ENCODE measurements at places on chromosomes 6 and 20. TPM values are rescaled to one million over a fixed set of nuclear protein-coding genes. Genes with fewer than 3 reads are reported as not detected.

PPIL6 gene
- not detected for total RNA-seq

ARMH2 gene
- not detected for total RNA-seq

PLA2G7 gene
- total RNA-seq = not detected

C2 gene
- total RNA-seq = not detected

RBPJL gene
- total RNA-seq = not detected

GLP1R gene
- not detected for total RNA-seq

OR2J3 gene
- total RNA-seq = not detected

PNISR gene
- 288 TPM for total RNA-seq

CALHM4 gene
- total RNA-seq = not detected

PAK5 gene
- total RNA-seq = not detected

- no peak for DNase-seq
Observed at GRCh38 chr20:1616858-1617434, 2.9 kb downstream of the SIRPB1 start.

DNA sequence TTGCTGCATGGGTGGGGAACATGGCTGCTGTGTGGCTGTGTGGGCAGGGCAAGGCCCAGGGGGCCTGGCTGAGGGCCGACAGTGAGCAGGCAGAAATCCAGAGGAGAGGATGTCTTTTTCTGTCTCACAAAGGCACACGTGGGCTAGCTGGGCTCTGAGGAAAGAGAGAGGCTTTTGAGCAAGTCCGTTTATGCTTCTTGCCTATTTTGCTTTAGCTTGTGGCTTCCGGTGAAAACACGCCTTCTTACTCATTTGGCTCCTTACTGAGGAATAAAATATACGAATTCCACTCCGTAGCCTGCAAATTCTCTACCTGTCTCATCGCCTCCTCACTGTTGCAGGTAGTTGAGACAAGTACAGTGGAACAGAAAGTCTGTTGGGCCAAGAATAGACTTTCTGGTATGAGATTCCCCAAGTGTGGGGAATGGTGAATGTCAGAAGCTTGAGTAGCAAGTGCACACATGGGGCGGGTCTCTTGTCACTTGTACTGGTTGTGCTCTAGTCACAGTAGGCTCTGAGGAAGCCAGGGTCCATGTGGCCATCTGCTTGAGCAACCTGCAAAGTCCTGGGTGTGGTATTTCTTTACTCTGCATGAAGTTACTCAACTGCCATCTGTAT, 28.4 kb downstream of the WRNIP1 start:
- DNase-seq = no peak

GRCh38 chr6:155883334-155883731, 427.7 kb upstream of the NOX3 start:
- DNase-seq = no peak

DNA sequence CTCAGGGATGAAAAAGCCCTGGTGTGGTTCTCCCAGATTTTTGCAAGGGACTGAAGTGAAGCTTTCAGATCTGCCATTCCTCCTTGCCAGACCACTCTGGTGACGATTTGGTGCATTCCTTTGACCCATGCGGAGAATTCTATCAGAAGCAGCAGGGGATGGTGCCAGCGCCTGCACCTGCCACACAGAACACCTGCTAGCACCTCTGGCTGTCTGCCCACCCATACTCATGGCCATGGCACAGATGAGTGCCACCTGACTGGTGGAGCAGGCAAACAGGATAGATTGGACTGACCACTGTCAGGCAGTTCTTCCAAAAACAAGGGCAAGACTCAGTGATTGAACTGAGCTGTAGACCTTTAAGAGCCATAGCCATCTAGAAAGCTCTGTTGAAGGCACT, 107.1 kb downstream of the CDYL start:
- no peak for DNase-seq

GRCh38 chr6:139742671-139743070, 368.2 kb upstream of the CITED2 start:
- DNase-seq = no peak

GRCh38 chr6:113591896-113592827, 265.0 kb upstream of the MARCKS start:
- no peak for DNase-seq

GRCh38 chr6:5809450-5809849, 197.3 kb downstream of the NRN1 start:
- no peak for DNase-seq

GRCh38 chr6:6565069-6565468, 23.5 kb upstream of the LY86 start:
- DNase-seq = no peak

DNA sequence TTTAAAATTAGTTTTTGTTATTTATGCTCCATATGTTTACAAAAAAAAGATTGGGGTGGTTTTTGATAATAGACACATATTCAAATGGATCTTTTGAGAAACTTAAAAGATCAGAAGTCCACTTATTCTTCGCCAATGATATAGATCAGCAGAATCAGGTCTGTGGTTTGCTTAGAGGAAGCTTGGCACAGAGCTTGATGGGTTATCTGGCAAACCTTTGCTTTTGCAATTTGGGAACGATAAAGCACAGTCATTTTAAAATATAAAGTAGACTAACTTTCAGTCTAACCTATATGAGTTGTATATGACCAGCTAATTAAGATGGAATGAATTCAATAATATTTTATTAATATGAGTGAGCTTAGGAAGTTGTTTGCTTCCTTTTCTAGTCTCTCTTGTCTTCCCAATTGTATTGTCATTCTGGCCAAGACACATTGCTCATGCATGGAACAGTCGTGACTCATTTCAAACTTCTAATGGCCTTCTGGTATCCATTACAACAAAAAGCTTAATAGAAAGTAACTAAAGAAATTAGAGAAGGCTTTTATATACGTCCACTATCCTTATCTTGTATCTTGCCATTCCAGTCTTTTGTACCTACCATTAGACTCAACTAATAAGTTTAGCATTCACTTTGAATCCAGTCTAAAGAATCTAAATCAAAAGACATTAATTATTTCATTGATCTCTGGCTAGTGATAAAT, 118.7 kb downstream of the TBX18 start:
- no peak for DNase-seq

DNA sequence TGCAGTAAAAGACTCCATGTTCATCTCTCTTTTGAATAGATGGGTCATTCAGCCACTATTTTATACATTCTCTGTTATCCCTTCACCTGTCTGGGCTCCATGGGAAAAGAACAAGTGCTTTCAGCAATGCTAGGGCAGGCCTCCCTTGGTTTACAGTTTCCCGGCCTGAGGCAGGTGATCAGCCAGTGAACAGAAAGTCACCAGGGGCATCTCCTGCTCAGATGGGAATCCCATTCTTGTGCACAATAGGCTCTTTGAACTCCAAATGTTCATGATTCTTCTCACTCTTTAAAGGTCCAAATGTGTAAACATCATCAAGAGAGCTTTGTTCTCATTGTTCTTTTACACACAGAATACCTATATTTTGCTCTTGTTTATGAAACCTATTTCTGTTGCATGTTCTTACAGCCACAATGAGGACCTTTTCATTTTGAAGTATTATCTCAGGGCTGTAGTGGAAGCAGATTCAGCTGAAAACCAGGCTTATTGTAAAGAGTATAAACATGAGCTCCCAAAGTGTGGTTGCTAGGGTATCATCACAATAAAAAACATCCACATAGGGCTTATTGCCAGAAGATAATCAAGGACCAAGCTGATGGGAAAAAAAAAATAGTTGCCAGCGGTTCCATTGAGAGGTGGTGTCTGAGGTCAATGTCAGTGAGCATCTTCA, 267.1 kb upstream of the SGK1 start:
- DNase-seq = no peak

DNA sequence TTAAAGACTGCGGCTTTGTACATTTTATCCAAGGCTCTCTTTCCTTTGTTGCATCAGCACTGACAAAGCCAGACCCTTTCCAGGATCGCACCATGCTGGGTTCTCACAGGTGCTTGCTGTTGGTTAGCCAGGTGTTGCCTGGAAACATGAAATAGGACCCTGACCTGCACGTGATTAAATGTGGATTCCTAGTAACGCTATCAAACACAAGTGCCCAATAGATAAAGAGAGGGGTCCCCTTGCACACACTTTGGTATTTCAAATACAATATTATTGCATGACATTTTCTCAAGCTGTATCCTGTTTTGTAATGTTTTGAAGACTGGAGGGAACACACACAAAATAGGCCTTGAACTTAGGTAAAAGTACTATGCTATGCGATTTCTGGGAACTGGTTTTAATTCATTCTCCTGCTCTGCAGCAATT, 73.3 kb downstream of the AKAP12 start:
- DNase-seq = no peak

GRCh38 chr6:144447472-144447871, 162.3 kb downstream of the UTRN start:
- DNase-seq = no peak

DNA sequence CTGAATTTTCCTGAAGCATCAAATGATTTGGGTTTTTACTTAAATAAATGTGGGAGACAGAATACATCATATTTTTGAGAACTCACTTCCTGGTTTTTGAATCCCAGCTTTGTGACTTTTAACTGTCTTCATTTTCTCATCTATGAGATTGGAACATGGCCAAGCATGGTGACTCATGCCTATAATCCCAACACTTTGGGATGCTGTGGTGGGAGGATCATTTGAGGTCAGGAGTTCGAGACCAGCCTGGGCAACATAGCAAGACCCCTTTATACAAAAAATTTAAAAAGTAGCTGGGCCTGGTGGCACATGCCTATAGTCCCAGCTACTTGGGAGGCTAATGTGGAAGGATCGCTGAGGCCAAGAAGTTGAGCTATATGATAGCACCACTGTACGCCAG, 122.3 kb downstream of the QKI start:
- DNase-seq = no peak

DNA sequence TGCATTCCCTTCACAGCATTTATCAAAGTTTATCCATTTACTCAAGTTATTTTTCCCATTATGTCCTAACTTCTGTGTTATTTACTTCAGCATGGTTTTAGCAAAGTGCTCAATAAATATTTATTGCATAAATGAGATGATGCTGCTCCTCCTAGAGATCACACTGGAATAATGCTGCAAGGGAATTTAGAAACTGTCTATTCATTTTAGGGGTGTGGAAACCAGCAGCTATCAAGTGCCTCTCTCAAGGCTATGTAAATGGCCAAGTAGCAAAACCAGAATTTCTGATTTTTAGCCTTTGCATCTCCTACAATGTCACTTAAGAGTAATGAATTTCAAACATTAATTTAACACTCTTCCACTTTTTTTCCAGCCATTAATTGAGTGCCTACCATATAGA, 316.2 kb downstream of the COL12A1 start:
- DNase-seq = no peak

DNA sequence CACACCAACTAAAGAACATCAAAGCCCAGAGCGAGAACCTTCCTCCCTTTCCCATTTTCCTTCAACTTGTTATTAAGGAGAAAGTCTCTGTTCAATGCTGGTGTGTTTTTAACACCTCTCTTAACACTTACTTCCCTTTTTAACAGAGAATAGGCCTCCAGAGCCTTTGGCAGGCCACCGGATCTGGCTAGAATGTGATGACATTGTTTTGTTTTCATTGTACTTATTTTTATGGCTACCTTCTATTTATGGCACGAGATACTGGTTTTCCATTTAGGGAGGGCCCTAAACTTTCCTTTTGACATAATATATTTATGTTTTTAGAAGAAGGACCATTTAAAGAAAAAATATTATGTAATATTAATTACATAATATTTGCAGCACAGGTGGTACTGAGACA, 21.6 kb downstream of the TCF15 start:
- no peak for DNase-seq

GRCh38 chr6:53048431-53049195, 16.6 kb upstream of the FBXO9 start:
- no peak for DNase-seq

- no peak for DNase-seq
Observed at GRCh38 chr6:79694156-79694555, 63.0 kb downstream of the SH3BGRL2 start.

GRCh38 chr6:17391976-17392375, 1.4 kb upstream of the CAP2 start:
- no peak for DNase-seq

DNA sequence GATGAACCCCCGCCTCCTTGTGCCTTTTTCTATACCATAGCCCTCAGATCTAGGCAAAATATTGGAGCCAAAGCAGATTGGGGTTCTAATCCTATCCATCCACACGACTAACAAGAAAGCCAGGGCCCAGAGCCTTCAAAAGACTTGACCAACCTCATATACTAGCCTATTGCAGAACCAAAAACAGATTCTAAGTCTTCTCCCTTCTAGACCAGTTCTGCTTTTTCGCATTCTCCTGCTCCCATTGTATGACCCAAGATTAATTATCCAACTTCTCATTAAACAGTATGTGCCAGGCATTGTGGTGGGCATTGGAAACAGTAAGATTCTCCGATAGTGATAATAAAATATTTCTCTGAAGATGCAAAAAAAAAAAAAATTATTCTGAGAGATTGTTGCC, 113.7 kb upstream of the JARID2 start:
- DNase-seq = no peak

GRCh38 chr20:36043441-36043840, 75.1 kb downstream of the CNBD2 start:
- peak; percentile 60 for DNase-seq

- DNase-seq = no peak
Observed at GRCh38 chr20:50980071-50980681, 21.6 kb downstream of the MOCS3 start.

DNA sequence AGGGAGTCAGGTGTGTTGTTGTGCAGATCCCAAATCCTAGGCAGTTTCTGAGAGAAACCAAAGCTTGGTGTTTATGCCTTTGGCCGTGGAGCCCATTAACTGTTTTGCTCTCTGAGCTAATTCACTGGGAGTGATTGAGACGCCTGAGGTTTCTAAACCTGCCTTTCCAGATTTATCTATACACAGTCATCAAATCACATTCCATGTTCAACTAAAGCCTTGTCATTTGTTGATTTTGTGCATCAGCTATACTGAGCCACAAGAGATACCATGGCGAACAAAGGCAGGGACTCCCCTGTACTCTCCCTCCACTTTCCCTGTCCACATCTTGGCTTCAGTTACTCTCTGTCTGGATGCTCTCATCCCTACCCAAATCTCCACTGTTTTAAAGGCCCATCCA, 229.7 kb upstream of the PMEPA1 start:
- no peak for DNase-seq

DNA sequence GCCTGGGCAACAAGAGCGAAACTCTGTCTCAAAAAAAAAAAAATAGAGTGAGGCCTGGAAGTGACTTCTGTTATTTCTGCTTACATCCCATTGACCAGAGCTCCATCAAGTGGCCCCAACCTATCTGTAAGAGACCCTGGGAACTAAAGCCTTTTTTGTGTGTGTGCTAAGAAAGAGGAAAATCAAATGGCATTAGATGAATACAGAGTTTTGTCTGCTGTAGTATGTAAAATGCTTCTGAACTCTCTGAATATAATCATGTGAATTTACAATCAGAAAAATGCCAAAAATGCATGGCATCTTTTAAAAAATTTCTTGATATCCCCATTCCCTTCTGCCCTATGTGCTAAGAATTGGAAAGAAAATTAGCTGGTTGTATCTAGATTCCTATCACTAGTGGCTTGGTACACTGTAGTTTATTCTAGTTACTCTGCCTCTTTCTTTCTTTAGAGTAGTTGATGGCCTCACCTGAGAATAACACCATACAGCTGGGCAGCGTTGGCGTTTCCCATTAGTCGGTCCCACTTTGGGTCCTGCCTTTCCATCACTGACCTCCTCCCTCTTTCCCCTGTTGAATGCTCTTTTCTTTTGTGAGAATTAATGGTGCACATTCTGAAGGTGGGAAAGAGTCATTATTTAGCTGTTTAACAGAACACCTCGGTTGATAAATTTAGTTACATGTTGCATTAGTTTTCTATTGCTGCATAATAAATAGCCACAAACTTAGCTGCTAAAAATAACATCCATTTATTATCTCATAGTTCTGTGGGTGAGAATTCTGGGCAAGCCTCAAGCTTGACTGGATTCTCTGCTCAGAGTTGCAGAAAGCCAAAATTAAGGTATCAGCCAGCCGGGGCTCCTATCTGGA, 38.2 kb downstream of the SAMD5 start:
- no peak for DNase-seq

All from Karpas-422 (cell line).